ENCODE measurements at places on chromosomes 4 and X.

DNA sequence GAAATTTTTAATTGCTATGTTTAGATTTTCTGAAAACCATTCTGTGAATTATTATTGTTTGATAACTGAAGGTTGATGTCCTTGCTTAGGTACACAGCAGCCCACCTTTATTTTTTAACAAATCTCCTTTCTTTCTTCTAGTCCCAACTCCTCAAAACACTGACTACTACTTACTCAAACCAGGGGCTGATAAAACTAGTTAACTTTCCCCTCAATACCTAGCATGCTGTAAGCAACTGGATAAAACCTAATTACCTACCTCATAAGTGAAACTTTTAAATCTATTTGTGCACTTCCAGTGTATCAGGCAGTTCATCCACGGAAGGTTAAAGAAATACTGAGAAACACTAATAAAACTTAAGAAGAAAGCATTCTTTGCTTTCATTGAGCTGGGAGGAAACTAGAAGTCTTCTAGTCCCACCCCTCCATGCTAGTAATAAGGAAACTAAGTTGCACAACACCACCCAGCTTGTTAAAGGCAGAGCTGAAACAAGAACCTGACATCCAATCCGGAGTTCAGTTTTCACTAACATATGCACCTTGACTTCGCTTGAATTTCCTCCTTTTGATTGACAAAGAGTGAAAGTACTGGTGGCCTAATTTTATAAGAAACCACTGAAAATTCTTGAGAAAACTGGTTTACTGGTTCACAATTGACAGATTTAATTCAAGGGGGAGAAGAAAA lies 180.2 kb upstream of the TET2 start:
- DNase-seq = no peak
- peak overlapping the region; percentile 11 for H3K4me3 ChIP-seq
- H3K27me3 ChIP-seq = no peaks in the 10 kb centered on the region
- no peaks in the 10 kb centered on the region for H3K36me3 ChIP-seq

- H3K27me3 ChIP-seq = no peaks in the 10 kb centered on the region
- H3K4me3 ChIP-seq = no peak overlapping the region
- H3K36me3 ChIP-seq = no peaks in the 10 kb centered on the region
- H3K4me1 ChIP-seq = no peaks in the 10 kb centered on the region
- H3K27ac ChIP-seq = no peak overlapping the region
- DNase-seq = peak; percentile 15
These were observed 18.5 kb upstream of the DRD5 start for GRCh38 chr4:9762823-9763475.

GRCh38 chrX:52923781-52924241 lies 26.7 kb downstream of the FAM156B start:
- H3K27ac ChIP-seq = no peak overlapping the region
- no peak for DNase-seq
- peaks cover 10% of the 10 kb centered on the region for H3K4me1 ChIP-seq
- H3K4me3 ChIP-seq = no peak overlapping the region

- no peaks in the 10 kb centered on the region for H3K27me3 ChIP-seq
- no peak overlapping the region for H3K4me3 ChIP-seq
- H3K36me3 ChIP-seq = no peaks in the 10 kb centered on the region
- H3K27ac ChIP-seq = no peak overlapping the region
- H3K4me1 ChIP-seq = no peaks in the 10 kb centered on the region
- no peak for DNase-seq
These were observed 171.4 kb upstream of the NRK start for GRCh38 chrX:105650986-105651385.

Data from CD4-positive, alpha-beta T cell (primary cell).